Liver (tissue), 10 donors: ENCODE measurements at places on chromosomes 11 and 22.
A peak's percentile ranks its signal among the peaks of the same experiment; 100 is the strongest.

GRCh38 chr22:19648419-19648929 is 65.8 kb upstream of the SEPTIN5 start:
- DNase-seq = no peak

DNA sequence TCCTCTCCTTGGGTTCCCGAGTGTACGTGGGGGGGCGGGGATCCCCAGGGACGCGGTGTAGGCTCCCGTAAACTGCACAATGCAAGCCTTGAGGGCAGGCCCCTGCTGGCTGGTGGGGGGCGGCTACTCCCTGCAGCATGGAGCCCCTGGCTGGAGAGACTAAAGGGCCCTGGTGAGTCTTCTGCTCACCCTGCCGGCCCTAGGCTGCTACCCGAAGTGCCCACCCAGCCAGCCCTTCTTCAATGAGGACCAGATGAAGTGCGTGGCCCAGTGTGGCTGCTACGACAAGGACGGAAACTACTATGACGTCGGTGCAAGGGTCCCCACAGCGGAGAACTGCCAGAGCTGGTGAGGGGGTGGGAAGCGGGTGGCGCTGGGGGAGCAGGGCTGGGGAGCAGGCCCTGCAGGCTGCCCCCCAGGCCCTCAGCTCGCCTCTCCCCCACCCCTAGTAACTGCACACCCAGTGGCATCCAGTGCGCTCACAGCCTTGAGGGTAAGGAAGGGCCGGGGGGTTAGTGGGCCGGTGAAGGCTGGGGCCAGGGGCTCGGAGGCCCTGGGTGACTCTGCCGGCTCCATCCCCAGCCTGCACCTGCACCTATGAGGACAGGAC is 16.8 kb downstream of the MUC5B start:
- DNase-seq = no peak

DNA sequence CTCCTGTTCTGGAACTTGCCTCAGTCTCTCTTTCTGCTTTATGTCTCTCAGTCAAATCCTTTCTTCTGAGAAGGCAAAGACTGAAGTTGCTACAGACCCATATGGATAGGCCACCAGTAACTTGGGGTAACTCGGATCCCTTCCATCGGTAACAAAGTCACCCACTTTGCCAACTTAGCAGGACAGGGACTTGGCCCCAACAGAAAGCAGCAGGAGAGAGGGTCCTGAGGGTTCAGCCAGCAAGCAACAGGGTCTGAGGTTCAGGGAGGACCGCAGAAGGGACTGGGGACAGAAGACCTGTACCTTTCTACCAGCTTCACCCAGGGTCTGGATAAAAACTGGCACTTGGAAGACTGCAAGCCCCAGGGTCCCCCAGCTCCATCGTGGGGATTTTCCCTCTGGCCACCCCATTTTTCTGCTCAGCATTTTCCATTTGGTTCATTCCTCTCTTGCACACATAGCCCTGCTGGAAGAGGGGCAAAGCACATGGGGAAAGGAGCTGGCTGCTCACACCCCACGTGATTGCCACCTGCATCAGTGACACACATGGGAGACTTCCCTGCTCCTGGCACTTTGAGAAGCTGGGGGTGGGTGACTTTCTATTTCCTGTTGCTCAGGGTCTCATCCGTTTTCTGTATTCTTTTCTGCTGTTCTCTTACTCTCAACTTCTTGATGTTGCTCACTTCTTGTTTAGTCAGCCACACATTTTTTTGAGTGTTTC is 34.6 kb upstream of the GNAZ start:
- no peak for DNase-seq

DNA sequence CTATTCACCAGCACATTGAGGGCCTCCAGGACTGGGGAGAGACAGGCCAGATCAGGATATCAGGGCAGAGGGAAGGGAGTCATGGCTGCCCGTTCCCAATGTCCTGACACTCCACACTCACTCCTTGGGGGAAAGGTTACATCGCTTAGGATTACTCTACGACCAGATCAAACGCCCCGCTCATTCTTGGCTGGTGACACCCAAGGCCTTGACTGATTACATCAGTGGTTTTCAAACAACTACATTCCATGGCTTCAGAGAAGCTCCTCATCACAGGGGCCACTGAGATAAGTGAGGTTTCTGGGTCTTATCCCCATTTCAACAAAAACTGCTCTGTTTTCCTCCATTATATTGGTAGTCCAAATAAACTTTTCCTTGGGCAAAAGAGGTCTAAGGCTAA is 15.0 kb downstream of the UBE2L6 start:
- no peak for DNase-seq

GRCh38 chr11:120336641-120337354 is 585 bp downstream of the ARHGEF12 start:
- DNase-seq = peak; percentile 71

DNA sequence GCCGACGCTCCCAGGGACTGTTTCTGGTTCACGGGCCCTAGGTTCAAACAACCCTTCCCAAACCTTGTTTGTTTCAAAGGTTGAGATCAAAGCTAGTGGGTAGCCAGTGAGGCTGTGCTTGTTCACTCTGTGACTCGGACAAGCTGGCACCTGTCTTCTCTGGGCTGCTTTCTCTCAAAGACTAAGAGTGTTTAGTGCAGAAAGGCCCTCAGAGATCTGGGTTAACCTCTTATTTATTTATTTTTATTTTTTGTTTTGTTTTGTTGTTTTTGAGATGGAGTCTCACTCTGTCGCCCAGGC is 13.0 kb upstream of the MALAT1 start:
- DNase-seq = no peak

DNA sequence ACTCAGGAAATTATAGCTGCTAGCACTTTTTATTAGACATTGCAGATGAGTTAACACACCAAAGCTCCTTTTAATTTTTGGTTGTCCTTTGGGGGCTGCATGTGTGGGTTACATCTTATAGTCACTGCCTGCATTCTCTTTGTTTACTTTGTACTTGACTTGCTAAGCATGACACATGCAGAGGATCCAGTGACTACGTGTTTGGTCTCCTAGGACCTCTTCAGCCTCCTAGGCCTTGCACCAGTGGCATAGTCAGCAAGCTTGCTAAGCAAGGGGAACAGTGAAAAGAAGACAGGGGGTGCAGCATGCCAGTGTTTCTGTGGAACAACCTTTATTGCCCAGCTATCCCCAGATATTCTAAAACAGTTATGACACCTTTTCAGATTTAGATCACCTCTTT is 108.2 kb downstream of the PAX6 start:
- DNase-seq = no peak

DNA sequence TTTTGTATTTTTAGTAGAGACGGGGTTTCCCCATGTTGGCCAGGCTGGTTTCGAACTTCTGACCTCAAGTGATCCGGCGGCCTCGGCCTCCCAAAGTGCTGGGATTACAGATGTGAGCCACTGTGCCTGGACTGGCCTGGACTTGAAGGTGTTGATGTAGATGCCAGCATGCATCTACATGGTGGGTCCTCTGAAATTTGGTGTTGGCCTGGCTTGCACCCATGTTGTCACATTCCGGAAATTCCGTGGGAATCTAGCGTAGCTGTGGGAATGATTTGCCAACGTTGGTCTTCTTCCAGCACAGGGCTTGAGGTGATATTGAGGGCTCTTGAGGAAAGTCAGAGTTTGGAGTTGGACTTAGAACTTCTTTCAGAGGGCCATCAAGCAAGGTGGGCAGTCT is 6.5 kb downstream of the PACS1 start:
- no peak for DNase-seq

DNA sequence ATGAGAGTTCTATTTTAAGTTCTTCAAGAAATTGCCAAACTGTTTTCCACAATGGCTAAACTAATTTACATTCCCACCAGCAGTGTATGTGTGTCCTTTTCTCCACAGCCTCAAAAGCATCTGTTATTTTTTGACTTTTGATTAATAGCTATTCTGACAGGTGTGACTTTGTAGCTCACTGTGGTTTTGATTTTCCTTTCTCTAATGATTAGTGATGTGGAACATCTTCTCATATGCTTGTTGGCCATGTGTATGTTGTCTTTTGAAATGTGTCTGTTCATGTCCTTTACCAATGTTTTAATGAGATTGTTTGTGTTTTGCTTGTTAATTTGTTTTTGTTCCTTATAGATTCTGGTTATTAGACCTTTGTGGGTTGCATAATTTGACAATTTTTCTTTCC is 18.0 kb upstream of the RAB38 start:
- no peak for DNase-seq

DNA sequence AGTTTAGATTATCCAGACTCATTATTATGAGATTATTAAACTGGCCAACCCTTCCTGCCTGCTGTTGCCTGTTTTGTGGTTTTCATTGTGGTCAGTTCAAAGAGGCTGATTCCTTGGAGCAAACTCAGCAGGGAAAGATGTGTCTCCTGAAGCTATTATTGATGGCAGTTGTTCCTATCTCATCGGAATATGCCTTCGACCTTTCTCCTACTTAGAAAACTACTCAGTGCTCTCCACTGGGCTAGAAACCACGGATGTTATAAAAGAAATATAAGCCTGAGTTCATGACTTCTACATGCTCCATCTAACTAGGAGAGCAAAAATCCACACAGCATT is 80.2 kb upstream of the NAV2 start:
- no peak for DNase-seq

GRCh38 chr11:2750101-2750681 is 50.4 kb upstream of the KCNQ1OT1 start:
- DNase-seq = no peak
